ENCODE measurements at places on chromosomes 13 and 19. TPM values are rescaled to one million over a fixed set of nuclear protein-coding genes. Genes with fewer than 3 reads are reported as not detected.

SMAD9 gene
- not detected for total RNA-seq

GRCh38 chr13:27631156-27631555 lies 9.5 kb downstream of the POLR1D start:
- DNase-seq: no peak

PRKCG gene
- 0.45 TPM for total RNA-seq

MYH14 gene
- not detected for total RNA-seq

DNA sequence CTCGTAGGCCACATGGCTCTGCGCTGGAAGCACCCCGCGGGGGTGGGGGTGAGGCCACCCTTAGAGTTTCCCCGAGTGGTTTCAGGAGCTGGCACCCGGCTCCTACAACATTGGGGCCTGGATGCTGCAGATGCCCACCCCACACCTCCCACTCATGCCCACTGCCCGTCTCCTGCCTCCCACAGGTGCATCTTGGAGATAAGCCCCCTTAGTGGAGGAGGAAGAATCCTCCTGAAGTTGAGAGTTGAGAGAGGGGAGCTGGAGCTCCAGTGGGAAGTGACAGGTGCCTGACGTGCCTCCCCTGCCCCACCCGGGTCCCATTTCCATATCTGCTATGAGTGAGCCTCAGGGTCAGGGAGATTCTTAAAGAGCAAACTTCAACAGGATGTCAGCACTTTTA lies 341.3 kb downstream of the TEX29 start:
- no peak for DNase-seq

SHISA7 gene
- not detected for total RNA-seq

DNA sequence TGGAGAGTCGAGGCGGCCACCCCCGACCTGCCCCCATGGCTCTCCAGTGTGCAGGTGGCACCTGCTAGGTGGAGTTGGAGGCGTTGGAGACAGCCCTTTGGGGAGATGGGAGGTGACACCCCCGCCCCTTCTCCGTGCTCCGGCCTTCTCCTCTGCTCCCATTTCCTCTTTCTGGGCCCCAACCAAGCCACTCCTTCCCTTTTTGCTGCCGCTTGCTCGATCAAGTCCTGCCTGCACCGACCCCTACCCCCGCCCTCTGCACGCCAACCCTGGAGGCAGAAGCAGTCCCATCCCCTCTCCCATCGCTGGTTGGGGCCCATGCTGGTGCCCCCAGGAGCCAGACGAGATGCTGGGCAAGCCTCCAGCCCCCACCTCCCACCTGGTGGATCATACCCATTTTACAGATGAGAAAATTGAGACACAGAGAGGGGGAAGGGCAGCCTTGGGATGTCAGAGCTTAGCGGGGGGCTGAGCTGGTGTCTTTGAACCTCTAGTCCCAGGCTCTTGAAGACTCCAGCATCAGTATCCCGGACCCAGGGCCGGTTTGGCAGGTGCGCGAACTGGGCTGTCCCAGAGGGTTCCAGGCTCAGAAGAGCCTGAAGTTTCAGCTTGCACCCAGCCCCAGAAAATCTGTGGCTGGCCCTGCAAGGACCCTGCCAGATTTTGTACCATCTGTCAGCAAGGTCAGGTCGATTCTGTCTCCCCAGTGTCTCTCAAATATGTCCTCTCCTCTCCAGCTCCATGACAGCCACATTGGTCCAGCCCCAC lies 10.3 kb downstream of the GNA15 start:
- no peak for DNase-seq

- DNase-seq: no peak
Observed at GRCh38 chr13:98838776-98839175, 86.3 kb upstream of the SLC15A1 start.

- DNase-seq: peak; percentile 73
Observed at GRCh38 chr19:46009530-46010510, 13.0 kb downstream of the PGLYRP1 start.

TPTE2 gene
- total RNA-seq: 0.21 TPM

GRCh38 chr13:112637017-112637801 lies 49.3 kb upstream of the TUBGCP3 start:
- no peak for DNase-seq

DNA sequence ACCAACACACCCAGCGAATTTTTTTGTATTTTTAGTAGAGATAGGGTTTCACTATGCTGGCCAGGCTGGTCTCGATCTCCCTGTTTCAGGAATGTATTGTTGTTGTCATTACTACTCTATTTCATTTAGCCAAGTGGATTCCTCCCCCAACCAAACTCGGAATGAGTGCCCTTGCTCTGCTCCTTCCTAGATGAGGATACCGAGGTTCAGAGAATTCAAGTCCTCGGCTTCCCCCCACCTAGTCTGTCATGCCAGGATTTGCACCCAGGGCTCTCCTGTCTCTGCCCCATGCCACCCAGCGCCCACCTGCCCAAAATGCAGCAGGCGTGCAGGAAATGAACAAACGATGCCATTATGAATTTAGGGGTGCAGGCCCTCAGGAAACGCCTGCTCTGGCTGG lies 3.5 kb upstream of the SPACA4 start:
- DNase-seq: no peak

GRCh38 chr13:84400706-84401105 lies 518.4 kb upstream of the SLITRK1 start:
- no peak for DNase-seq

DNA sequence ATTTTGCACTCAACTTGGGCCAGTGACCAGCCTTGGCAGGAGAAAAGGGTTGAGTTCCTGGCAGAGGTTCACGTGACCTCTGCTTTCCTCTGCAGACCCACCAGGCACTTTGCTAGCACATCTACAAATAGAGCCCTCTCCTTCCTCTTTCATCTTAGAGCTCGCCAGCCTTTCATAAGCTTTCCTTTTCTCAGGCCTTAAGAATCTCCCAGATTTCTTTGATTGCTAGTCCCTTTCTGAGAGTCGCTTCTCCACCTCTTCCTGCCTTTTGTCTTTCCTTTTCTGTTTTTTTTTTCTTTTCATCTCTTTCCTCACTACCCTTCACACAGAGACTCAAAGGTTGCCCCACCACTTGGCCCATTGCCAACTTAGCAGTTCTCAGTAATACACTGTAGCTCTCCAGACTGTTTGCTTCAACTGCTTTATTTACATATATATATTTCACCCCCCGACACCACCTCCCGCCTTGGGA lies 375.7 kb upstream of the SPRY2 start:
- no peak for DNase-seq

KRTDAP gene
- not detected for total RNA-seq

GRCh38 chr13:76597868-76598267 lies 288.3 kb downstream of the KCTD12 start:
- no peak for DNase-seq

DNA sequence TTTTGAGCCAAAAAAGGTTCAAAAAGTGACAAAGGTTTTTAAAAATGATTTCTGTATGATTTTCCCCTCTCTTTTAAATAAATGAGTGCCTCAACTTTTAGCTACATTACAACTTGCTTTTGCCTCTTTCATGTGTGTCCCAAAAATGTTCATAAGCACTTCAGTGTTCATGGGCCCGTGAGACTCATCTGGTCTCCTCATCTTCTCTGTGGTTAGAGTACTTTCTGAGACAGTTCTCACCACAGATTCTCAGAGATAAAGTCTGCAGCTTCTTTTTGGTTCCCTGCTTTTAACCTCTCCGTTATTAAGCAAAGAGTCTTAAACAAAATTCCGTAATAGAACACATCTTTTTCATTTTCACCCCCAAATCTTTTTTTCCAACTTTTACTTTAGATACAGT lies 156.9 kb downstream of the DLEU7 start:
- peak; percentile 15 for DNase-seq

IL4I1 gene
- 3.7 TPM for total RNA-seq

GRCh38 chr13:105814902-105815250 lies 720.6 kb downstream of the EFNB2 start:
- no peak for DNase-seq

B3GNT3 gene
- 0.81 TPM for total RNA-seq

GRCh38 chr19:40584007-40584406 lies 7.3 kb downstream of the SHKBP1 start:
- no peak for DNase-seq

- DNase-seq: peak; percentile 22
Observed at GRCh38 chr19:53057904-53058580, 13.5 kb downstream of the ERVV-2 start.

GRCh38 chr19:35846038-35846668 lies 6.2 kb downstream of the NPHS1 start:
- no peak for DNase-seq

LPAR2 gene
- 59.4 TPM for total RNA-seq

DNA sequence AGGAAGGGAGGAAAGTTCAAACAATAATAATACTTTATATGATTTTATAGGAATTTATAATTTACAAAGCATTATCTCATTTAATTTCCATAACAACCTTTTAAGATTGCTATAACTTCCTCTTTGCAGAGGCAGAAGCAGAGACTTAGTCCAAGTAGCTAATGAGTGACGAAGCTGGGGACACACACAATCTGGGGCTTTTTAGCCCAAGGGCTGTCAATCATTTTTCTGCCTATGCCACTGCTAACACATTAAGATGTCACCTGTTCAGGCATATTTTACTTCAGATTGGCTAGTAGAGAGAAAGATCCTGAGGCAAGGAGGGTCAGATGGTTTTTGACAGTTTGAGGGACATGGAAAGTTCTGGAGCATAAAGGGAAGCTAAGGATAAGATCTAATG lies 12.6 kb downstream of the SCEL start:
- DNase-seq: no peak

- DNase-seq: no peak
Observed at GRCh38 chr13:87677496-87678371, 6.6 kb downstream of the SLITRK5 start.

DNA sequence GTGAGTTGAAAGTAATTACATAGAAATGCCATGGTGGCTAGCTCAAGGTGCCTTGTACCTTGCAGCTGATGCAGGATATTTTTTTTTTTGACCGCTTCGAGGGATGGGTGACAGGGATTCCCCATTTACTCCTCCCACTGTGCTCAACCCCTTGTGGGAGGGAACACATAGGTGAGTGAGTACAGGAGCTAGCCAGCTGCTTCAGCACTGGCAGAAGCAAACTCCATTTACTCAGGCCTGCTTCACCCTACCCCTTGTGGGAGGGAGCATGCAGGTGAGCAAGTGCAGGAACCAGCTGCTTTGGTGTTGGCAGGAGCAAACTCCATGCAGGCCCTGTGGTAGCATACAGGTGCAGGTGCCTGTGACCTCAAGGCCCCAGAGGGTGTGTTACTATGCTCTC lies 330.1 kb downstream of the TDRD3 start:
- DNase-seq: no peak

DNA sequence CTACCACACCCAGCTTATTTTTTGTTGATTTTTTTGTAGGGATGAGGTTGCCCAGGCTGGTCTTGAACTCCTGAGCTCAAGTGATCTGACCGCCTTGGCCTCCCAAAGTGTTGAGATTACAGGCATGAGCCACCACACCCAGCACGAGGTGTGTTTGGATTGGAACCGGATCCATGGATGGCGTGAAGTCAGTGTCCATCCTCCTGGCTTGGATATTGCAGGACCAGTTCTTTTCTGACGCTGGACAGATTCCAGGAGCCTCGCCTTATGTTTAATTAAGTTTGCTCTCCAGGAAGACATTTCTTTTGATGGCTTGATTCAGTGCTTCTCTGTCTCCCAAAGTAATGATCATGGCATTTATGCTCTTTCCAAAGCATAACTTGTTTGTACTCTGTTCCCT lies 14.4 kb upstream of the RFXAP start:
- no peak for DNase-seq

GRCh38 chr13:46551410-46552302 lies 1.3 kb upstream of the LRCH1 start:
- DNase-seq: peak; percentile 55

All from activated CD4-positive, alpha-beta T cell treated with anti-CD3 and anti-CD28 coated beads, Interleukin-2, amount 10 ng/mL, durations not matched to agents 7 days and 5 days (primary cell).